ENCODE measurements at places on chromosomes 5 and 9. TPM values are rescaled to one million over a fixed set of nuclear protein-coding genes. Genes with fewer than 3 reads are reported as not detected.

The TTLL11 gene
- 5.2 TPM for total RNA-seq

The MAP1B gene
- 15.4 TPM for total RNA-seq

The PLAC8L1 gene
- not detected for total RNA-seq

The PRRC1 gene
- total RNA-seq = 68.2 TPM

The SPINK1 gene
- 0.78 TPM for total RNA-seq

The PKD2L2 gene
- not detected for total RNA-seq

The ARHGEF39 gene
- total RNA-seq = 0.34 TPM

The OR1J2 gene
- total RNA-seq = not detected

The CDKN2B-AS1 gene
- total RNA-seq = 1.9 TPM

The DNAJB5 gene
- total RNA-seq = 12.6 TPM

The DDX4 gene
- under 0.01 TPM for total RNA-seq

The GGTA1 gene
- total RNA-seq = under 0.01 TPM

The ABL1 gene
- 60.7 TPM for total RNA-seq

The AGXT2 gene
- total RNA-seq = not detected

The FOXD1 gene
- 13.0 TPM for total RNA-seq

The GZMA gene
- not detected for total RNA-seq

The ORM2 gene
- not detected for total RNA-seq

The GHR gene
- 4.6 TPM for total RNA-seq

The ZNF883 gene
- total RNA-seq = 1.4 TPM

The MTRR gene
- 27.7 TPM for total RNA-seq

The NMRK1 gene
- total RNA-seq = 36.6 TPM

The ABLIM3 gene
- total RNA-seq = 11.3 TPM

The PCDHA12 gene
- total RNA-seq = 3.8 TPM

The ANKRD18A gene
- total RNA-seq = 1.9 TPM

The SEMA4D gene
- total RNA-seq = 0.68 TPM

The F2RL2 gene
- total RNA-seq = not detected

The DMRT3 gene
- not detected for total RNA-seq

The MIGA2 gene
- total RNA-seq = 26.9 TPM

The SPINK4 gene
- total RNA-seq = not detected

The NEK6 gene
- total RNA-seq = 8.2 TPM

The TRPM3 gene
- total RNA-seq = under 0.01 TPM

The RORB gene
- total RNA-seq = not detected

The PCDHGB6 gene
- total RNA-seq = 4.0 TPM

The TMEM215 gene
- not detected for total RNA-seq

Data from nasal cavity respiratory epithelium epithelial cell of viscerocranial mucosa (primary cell).